Fibroblast of skin of left biceps (primary cell): ENCODE measurements at places on chromosomes 12 and 14.

DNA sequence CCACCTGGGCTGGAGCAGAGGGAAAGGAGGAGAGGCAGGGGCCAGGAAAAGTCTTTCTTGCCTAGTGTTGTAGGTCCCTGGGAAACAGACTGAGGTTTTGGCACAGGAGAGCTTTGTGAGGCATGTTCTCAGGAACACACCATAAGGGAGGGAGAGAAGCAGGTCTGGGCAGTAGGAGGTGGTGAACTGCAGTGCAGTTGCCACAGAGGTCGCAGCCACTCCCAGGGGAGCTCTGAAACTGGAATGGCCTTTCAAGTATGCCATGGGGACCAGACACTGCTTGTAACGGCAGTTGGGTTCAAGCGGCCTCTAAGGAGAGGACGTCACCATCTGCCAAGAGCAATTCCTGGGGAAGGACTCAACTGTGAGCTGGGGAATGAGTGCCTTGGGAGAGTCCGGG, 35.4 kb upstream of the NKX2-8 start:
- no peak for DNase-seq

- no peak for DNase-seq
These were observed 290.4 kb upstream of the TBX3 start for GRCh38 chr12:114974333-114974732.

GRCh38 chr14:22955702-22956569, 954 bp downstream of the HAUS4 start:
- no peak for DNase-seq

DNA sequence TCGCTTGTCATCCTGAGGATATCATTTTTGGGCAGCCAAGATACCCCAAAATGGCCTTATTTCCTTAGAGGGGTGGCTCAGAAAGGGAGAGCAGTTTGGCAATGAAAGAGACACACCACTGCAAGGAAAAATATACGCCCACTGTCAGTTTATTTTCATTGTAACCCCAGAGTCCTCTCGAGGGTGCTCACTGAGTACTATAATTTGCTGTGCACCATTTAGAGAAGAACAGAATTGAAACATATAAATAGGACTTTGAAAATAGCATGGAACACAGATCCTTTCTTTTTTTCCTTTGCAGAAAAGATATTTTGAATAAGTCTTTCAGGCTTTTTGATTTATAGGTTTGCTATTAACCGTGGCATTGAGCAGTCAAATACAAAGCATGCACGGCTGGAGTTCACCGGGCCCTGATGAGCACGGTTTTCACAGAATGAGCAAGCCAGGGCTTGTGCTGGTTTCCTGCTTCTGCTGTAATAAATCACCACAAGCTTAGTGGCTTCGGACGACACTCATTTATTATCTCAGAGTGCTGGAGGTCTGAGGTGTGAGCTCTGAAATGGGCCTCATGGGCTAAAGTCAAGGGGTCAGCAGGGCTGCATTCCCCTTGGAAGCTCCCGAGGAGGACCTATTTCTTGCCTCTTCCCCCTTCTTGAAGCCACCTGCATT, 152.3 kb downstream of the ZNF664 start:
- DNase-seq, result no peak

DNA sequence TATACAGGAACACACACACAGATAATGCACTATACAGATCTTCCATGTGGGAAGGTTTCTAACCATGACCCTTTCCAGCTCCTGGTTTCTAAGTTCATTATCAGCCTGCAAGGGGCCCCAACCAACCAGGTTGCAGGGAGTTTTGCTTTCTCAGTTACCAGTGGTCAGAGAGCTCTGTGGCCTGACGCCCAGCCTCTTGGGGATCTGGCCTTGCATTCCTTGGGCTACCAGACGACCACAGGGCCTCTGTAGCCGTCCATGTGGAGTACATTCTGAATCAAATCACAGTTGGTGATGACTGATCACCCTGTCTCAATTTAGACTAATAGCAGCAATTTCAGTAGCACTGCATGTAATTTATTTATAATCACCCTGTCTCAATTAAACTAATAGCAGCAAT, 47.5 kb downstream of the PAH start:
- no peak for DNase-seq

GRCh38 chr14:52325630-52326029, 11.5 kb downstream of the PTGER2 start:
- DNase-seq, result no peak

DNA sequence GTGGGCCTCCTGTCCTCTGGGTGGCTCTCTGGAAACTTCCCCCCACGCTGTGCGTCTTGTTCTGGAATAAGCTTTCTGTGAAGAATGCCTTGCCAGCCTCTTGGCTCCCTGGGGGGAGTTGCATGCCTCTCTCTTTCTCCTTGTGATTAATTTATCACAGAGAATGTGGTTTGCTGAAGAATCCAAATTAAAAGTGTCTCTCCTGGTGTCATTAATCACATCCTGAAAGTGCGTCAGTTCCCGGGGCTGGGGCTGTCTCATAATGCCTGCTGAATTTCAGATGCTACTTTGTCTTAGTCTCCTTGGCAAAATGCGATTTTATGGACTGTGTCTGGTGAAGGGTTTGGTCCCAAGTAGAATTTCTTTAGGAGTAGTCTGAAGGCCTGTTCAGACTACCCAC, 787.7 kb upstream of the TMEM132C start:
- DNase-seq, result peak; percentile 23

DNA sequence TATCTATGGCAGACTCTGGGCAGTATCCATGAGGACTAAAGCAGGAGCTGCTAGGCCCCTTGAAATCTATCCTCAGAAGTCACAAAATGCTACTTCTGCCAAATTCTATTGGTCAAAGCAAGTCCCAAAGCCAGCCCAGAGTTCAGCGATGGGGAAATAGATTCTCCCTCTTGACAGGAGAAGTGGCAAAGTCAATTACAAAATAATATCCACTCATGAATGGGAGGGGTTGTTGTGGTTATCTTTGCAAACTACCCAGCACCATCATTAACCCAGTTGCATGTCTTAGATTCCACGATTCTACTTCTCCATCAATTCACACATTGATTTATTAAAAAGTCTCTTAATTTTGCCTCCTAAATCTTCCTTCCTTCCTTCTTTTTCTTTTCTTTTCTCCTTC, 30.7 kb upstream of the STXBP6 start:
- DNase-seq, result no peak

- no peak for DNase-seq
These were observed 40.2 kb downstream of the STAB2 start for GRCh38 chr12:103627189-103627855.
